Left colon (tissue), 2 donors: ENCODE measurements at places on chromosomes 5 and 9. TPM values are rescaled to one million over a fixed set of nuclear protein-coding genes. Genes with fewer than 3 reads are reported as not detected.

- DNase-seq: no peak
Measured at GRCh38 chr9:131227112-131227958, 49.0 kb downstream of the FAM78A start.

Gene RORB
- 0.34 TPM for total RNA-seq

Gene ECSCR
- 3.9 TPM for total RNA-seq

GRCh38 chr5:172637110-172637580 is 3.9 kb upstream of the NEURL1B start:
- DNase-seq: peak; percentile 96

DNA sequence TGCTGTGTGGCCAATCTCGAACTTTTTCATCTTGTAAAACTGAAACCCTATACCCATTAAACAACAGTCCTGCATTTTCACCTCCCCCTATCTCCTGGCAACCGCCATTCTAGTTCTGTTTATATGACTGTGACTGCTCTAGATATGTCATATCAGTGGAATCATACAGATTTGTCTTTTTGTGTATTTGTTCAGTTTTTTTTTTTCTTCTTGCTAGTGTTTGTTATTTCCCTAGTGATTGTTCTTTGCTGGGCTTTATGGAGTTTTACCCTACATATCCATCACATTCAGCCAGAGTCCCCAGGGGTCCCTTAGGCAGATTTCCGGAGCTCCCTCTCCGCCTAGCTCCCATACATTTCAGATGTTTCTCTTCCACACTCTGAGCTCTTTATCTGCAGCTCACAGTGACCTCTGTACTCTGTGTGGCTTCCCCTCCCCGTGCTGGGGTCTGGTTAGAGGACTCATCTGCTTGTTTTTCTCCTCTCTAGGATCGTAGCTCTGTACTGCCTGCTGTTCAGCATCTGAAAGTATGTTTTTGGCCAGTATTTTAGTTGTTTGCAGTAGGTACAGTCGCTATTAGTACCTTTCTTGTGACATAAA is 25.1 kb upstream of the CARTPT start:
- no peak for DNase-seq

GRCh38 chr9:21682381-21682780 is 120.1 kb upstream of the MTAP start:
- DNase-seq: no peak
